ENCODE measurements at places on chromosomes 5 and 9.

GRCh38 chr5:851076-851475, 290 bp upstream of the ZDHHC11 start:
- H3K36me3 ChIP-seq = no peaks in the 10 kb centered on the region
- no peak for DNase-seq
- no peak overlapping the region for H3K27ac ChIP-seq

DNA sequence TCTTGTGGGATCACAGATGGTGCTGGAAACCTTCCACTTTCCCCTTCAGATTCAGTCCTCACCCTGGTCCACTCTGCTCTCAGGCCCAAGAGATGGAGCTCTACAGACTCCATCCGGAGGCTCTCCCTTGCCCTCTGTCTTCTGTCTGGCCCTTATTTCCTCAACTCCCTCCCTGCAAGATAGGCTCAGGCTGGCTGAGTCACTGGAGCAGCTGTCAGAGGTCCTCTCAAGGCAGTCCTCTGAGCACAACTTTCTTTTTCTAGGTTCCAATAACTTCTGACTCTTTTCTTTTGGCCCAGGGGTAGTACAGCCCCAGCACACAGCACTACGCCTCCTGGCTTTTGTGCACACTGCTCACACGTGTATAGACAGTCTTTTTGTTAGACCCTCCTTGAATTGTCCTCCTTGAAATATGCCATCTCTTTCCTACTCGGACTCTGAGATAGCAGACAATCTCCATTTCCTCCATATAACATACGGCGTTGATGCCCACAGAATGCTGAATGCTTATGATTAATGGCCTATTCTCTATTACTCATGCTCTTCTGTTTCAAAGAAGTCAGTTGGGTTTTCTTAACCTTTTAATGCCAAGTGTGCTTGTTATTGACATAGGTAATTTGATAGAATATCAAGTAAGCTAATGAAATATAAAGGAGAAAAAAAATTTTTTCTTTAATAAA, 193.1 kb downstream of the SLC12A2 start:
- no peaks in the 10 kb centered on the region for H3K4me1 ChIP-seq
- no peak overlapping the region for H3K27ac ChIP-seq
- no peak overlapping the region for H3K4me3 ChIP-seq
- H3K27me3 ChIP-seq = no peaks in the 10 kb centered on the region
- no peaks in the 10 kb centered on the region for H3K36me3 ChIP-seq

- no peak overlapping the region for H3K4me3 ChIP-seq
- no peaks in the 10 kb centered on the region for H3K27me3 ChIP-seq
- DNase-seq = no peak
Measured at GRCh38 chr9:116074658-116075057, 78.9 kb upstream of the PAPPA start.

DNA sequence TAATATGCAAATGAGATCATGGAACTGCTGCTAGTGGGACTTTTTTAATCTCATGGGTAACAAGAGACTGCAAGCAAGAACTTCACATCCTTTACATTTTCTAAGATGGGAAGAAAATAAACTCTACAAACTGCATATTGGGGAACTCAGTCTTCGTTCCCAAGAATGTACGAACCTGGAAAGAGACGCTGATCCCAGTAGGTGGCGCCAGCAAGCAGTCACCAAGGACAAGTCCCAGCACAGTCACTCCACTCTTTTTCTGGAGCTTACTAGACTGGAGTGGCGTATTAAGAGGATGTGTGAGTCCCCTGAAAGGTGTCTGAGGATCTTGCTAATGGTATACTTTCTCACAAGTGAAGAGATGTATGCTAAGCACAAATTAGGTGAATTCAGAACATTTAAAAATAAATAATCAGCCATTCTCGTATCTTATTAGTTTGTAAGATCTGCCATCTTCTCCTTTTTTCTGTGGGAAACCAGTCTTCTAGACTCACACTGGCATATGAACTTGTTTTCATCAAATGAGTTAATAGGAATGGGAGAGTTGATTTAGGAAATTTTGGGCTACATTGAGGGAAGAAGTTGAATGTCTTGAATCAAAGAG, 16.0 kb upstream of the PUM3 start:
- no peak overlapping the region for H3K4me3 ChIP-seq
- no peaks in the 10 kb centered on the region for H3K27me3 ChIP-seq
- no peaks in the 10 kb centered on the region for H3K36me3 ChIP-seq
- H3K4me1 ChIP-seq = no peaks in the 10 kb centered on the region
- no peak overlapping the region for H3K27ac ChIP-seq
- DNase-seq = peak; percentile 66

- H3K27ac ChIP-seq = no peak overlapping the region
- H3K27me3 ChIP-seq = no peaks in the 10 kb centered on the region
- no peak overlapping the region for H3K4me3 ChIP-seq
- H3K4me1 ChIP-seq = no peaks in the 10 kb centered on the region
Measured at GRCh38 chr5:172670005-172670402, 28.9 kb downstream of the NEURL1B start.

DNA sequence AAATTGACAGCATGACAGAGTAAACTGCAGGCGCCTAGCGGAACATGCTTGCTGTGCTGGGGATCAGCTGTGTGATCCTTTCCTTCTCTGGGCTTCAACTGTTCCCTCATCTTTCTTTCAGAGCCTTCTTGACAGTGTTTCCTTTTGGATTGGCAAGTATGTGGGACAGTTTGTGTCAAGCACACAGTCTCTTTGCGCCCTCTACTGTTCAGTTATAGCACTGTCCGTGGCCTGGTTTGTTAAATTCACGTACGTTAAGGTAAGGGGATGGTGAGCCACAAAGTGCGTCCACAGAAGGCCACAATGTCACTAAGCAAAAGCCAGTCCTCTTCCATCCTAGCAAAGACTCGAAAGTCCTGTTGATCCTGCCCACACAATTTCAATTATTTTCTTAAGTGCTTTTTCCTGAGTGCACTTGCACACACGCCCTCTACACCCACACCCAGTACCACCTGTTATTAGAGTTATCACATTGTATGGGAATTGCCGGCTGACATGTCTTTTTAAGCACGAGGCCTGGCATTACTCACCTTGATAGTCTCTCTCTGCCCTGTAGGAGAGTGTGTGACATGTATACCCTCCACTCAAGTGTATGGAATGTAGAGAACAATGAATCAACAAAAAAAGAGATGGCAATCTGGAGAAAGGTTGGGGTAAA, 22.5 kb upstream of the PTPN3 start:
- H3K4me1 ChIP-seq = no peaks in the 10 kb centered on the region
- no peak overlapping the region for H3K27ac ChIP-seq
- H3K36me3 ChIP-seq = no peaks in the 10 kb centered on the region
- peak; percentile 86 for DNase-seq
